ENCODE measurements at places on chromosomes 4 and X.

GRCh38 chrX:78124307-78124706 lies 15.1 kb downstream of the TAF9B start:
- no peak for DNase-seq

GRCh38 chr4:172996571-172997216 lies 171.9 kb upstream of the GALNT7 start:
- no peak for DNase-seq

DNA sequence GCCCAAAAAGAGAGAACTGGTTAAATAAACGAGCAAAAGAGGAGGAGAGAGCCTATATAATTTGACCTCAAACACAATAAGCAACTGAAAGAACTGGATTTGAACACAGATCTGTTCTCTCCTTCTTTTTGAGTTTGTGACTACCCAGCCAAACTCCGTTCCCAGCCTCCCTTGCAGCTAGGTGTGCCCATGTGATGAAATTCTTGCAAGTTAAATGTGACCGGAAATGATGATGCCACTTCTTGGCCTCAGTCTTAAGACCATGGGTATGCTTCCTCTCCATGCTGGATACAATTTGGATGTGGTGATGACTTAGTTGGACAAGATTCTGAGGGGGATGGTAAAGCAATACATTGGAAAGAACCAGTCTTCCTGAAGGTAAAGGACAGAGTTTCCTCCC lies 204.1 kb downstream of the PTTG2 start:
- DNase-seq, result no peak

GRCh38 chr4:180564026-180564425 lies 1679.2 kb upstream of the TENM3 start:
- no peak for DNase-seq

DNA sequence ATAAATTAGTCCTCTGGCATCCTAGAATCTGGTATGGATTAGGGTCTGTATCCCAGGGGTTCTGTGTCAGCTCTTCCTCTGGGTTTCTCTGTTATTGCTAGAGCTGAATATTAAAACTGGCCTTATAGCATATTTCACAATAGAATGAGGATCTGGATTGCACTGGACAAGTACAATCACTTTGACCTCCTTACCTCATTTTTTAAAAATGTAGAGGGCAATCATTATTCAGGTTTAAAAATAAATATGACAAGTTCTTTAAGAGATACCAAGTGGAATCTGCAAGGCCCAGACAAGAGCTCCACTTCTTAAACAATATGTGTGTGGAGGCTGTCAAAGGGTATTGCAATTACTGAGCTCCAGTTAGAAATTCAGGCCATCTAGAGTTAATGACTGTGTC lies 1.4 kb downstream of the PALLD start:
- no peak for DNase-seq

- no peak for DNase-seq
These were observed 47.5 kb downstream of the SMC1A start for GRCh38 chrX:53374923-53375322.

- DNase-seq, result peak; percentile 33
These were observed 25.2 kb downstream of the NYX start for GRCh38 chrX:41472231-41472815.

All from upper lobe of left lung (tissue), 6 donors.